ENCODE measurements at places on chromosomes 6 and 20. TPM values are rescaled to one million over a fixed set of nuclear protein-coding genes. Genes with fewer than 3 reads are reported as not detected.

The PTK7 gene
- total RNA-seq: 9.8 TPM

DNA sequence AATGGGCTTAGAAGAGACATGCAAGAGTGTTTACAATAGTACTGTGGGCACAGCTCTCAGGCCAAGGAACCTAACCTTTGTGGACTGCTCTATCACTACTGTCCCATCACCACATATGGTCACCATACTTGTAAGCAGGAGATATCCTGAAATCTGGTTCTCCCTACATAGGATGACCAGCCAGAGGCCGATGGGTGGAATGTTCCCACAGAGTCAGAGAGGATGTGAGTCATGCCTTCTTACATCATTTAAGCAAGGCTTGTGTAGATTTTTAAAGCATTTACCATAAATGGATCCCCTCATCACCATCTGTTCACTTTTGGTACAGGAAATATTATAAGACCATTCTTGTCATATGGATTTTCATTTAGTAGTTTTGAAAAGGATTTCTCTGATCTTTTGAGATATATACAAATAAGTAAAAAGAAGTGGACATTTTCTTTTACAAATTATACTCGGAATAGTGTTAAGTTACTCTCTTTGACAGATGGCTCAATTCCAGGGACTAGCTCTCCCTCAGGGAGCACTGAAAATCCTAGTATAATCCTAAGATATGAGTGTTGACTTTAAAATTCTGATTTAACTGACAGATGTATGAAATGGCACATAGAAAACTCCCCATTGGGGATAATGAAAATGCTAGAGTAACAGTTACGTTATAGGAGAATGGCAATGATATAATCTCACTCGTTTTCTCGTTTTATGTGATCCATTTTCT lies 6.6 kb downstream of the HTR1B start:
- no peaks in the 10 kb centered on the region for H3K27me3 ChIP-seq
- H3K4me3 ChIP-seq: no peak overlapping the region
- H3K27ac ChIP-seq: no peak overlapping the region
- H3K4me1 ChIP-seq: peaks cover 6% of the 10 kb centered on the region
- DNase-seq: no peak

The RIPOR2 gene
- total RNA-seq: 1.1 TPM

The IL17F gene
- not detected for total RNA-seq

The MYB gene
- total RNA-seq: not detected

GRCh38 chr6:42390228-42390934 lies 61.3 kb downstream of the TRERF1 start:
- H3K36me3 ChIP-seq: no peaks in the 10 kb centered on the region
- H3K27me3 ChIP-seq: no peaks in the 10 kb centered on the region
- H3K4me1 ChIP-seq: no peaks in the 10 kb centered on the region
- no peak for DNase-seq
- no peak overlapping the region for H3K27ac ChIP-seq
- no peak overlapping the region for H3K4me3 ChIP-seq

The SNX21 gene
- total RNA-seq: 5.3 TPM

Measured in pancreas (tissue), 10 donors.